Stimulated activated CD4-positive, alpha-beta T cell treated with anti-CD3 and anti-CD28 coated beads, Interleukin-1b, Interleukin-23, amount 100 ng/mL, for 24 hours (primary cell): ENCODE measurements at places on chromosomes 1 and 21.

DNA sequence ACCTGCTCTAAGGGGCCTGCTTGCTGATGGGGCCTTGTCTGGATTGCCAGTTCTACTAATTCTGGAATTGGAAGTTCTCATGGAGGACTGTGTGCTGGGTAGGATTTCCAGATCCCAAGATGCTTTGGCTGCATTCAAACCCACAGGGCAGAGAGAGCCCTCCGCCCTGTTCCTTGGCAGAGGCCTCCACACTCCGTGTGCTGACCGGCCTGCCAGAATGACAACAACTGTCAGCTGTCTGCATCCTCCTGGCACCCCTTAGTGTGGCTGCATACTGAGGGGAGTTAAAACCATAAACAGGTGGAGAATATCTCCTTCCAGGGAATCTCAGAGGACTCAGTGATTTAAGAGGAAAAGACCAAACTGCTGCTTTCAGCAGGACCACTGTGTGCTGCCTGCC is 60.7 kb downstream of the ADARB1 start:
- DNase-seq = no peak

DNA sequence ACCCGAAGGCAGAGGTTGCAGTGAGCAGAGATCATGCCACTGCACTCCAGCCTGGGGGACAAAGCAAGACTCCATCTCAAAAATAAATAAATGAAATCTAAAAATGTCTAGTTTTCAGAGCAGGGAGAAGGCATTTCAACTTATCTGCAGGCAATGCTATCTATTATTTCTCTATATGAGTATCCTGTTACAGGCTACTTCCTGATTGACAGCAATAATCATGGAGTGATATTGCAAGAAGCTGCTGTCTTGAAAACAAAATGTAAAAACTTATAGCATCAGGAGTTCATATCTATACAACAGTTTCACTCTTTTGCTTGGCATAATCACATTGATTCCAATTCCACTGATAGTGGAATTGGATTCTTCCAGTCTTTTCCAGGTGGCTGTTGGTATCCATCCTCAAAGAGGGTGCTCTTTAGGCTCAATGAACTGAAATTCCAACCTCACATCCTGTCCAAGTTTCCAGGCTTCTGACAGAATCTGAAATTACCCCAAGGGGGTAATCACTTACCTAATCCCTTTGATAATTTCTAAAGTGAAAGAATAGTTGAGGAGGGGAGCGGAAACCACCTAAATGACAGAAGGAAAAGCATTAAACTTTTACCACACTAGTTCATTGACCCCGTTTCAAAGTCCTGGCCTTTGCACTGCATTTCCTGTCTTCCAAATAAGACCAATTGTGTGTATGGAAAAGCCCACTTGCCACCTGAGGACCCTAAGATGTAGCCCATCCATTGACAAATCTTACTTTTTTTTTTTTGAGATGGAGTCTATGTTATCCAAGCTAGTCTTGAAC is 107.6 kb downstream of the GLUL start:
- no peak for DNase-seq

- no peak for DNase-seq
These were observed 48.6 kb downstream of the KCNC4 start for GRCh38 chr1:110258734-110259133.

- no peak for DNase-seq
These were observed 1.6 kb downstream of the CPT2 start for GRCh38 chr1:53198241-53198651.

DNA sequence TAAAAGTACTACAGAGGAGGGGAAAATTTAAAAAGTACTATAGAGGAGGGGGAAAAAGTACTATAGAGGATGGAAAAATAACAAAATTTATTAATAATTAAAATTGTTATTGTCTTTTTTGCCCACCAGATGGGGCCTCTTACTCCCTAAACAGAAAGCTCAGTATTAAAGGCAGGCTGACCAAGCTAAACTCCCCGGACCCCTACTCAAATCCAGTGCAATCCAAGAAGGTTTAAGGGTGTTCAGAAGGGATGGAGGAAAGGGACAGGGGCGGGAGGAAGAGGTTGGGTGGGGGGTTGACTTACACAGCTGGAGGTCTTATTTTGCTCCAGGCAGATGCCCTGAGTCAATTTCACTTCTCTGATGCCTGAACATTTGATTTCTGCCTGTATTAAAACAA is 13.7 kb downstream of the CD34 start:
- no peak for DNase-seq

DNA sequence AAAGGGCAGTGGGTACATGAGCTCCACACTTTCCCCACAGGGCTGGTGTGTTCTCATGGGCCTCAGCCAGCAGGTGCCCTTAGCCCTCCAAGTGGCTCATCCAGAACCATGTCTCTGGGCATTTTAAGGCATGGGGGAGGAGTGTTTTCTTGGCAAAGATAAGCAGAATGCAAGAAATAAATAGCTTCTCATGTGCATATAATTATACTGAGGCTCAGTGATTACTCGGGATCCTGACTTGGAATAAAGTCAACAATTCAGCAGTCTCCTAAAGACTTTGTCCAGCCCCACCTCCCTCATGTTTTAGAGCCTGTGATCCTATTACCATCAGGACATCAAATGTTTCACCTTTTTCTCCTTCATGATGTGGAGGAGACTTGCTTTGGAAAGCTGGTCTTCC is 92.7 kb upstream of the COG2 start:
- DNase-seq = no peak

- DNase-seq = no peak
These were observed 140.9 kb upstream of the ETS2 start for GRCh38 chr21:38664841-38665240.

DNA sequence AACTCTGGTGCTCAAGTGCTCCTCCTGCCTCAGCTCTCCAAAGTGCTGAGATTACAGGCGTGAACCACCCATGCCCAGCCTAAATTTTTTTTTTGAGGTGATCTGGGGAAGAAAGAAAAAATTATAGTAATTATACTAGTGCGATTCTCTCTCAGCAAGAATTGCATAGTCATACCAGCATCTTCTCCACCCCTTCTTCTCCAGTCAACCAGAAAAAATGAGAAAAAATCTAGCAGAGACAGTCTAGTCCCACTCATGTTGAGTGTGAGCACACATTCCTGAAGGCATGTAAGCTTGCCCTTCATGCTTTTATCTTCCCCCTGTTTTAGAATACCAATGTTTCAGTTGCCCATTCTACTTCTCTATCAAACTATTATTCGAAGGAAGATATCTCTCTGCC is 207.6 kb downstream of the S1PR1 start:
- no peak for DNase-seq

DNA sequence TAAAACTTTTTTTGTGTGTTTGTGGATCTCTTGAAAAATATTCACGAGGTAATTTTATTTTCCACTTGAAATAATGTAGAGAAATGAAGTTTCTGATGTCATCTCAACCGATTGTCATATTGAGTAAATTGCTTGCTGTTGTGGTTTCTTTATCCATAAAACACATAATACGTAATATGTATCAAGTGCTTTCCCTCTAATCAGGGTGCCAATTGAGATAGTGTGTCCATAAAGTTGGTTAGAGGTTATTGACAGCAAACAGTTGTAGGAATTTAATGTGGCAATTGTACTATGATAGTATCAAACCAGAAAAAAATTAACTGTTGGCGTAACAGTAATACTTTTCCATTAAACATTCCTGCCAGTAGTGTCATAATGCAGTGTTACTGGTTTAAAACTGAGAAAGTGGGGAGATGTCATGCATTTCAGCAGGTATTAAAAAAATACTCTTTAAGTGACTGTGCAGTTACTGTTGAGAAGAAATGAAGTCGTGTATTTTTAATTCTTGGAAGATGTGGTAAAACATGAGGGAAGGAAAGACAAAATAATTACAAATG is 38.3 kb downstream of the USP25 start:
- DNase-seq = no peak

DNA sequence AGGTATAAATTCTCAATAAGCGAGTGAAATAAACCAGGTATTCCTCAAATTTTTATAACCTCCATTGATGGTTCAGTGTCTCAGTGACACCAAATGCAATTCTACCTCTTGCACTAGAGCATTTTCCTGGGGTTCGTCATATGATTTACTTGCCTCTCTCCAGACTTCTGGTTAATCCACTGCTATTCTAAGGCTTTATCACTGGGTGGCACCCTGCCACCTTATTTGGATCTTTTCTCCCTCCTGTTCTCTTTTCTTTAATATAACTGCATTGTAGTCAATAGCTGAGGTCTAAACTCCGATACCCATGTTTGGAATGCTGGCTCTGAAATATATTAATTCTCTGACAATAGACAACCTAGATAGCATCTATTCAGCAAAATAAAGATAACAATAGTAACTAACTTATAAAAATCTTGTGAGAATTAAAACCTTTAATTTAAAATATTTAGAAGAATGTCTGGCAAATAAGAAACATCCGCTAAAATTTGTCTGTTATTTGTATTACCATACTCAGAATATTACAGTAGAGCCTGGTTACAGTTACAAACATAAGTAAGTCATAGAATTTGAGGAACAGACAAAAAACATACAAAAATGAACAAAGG is 436.4 kb downstream of the PLA2G4A start:
- DNase-seq = no peak

DNA sequence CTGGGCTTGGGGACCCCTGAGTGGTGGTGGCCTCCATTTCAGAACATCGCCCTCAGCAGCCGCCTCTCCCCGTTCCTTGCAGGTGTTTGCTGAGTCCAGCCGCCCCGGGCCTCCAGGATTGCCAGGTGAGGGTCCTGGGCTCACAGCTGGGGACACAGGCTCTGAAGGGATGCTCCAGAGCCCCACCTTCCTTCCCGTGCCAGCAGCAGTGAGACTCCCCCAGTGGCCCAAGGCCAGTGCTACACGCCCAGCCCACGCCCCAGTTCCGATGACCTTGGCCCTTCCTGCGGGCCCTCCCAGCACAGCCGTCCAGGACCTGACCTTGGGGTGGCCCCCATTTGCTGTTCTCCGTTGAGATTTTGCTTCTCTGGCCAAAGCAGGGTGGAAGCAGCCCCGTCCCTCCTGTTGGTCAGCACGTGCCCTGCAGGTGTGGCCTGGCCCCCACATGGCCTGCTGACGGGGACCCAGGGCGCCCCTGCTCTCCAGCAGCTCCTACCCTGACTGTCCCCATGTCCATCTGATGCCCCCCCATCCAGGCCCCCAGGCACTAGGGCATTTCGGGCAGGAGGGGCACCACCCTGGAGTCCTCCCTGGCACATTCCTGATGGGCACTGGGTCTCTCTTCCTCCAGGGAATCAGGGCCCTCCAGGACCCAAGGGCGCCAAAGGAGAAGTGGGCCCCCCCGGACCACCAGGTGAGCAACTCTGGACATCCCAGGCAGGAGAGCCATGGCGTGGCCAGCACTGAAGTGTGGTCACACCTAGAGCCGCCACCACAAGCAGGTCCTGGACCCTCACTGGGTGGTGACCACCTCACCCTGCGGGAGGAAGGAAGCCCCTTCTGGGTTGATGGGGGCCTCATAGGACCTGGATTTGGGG is 45.0 kb downstream of the SLC19A1 start:
- no peak for DNase-seq

- no peak for DNase-seq
These were observed 41.3 kb downstream of the WDTC1 start for GRCh38 chr1:27275696-27276095.

GRCh38 chr1:209823143-209824041 is 4.4 kb upstream of the UTP25 start:
- DNase-seq = no peak
